NCI-H2081 treated with DMSO at 0.1 percent for 48 hours (cell line): ENCODE measurements at places on chromosomes 12 and 14.

DNA sequence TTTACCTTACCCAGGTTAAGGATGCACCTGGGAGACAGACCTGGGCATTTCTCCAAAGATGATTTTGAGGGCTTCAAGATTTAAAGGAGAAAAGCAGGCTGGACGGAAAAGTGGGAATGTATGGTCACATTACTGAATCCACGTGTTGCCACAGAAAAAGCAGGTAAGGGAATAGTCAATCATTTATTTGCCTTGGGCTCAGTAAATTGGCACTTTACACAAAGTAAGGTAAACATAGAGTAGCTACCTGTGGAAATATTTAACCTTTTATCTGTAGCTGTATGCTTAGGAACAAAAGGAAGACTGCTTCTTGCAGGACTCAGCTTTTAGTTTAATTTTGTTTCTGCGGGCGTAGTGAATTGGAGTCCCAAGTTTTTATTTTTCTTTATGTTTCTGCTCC is 153.3 kb downstream of the SLCO1B3 start:
- no peak for DNase-seq

DNA sequence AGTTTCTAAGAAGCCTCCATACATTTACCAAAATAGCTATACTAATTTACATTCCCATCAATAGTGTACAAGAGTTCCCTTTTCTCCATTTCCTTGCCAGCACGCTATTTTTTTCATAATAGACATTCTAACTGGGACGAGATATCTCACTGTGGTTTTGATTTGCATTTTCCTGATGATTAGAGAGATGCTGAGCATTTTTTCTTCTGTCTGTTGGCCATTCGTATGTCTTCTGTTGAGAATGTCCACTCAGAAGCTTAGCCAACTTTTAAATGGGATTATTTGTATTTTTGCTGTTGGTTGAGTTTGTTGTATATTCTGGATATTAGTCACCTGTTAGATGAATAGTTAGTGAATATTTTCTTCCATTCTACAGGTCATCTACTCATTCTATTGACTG is 144.1 kb downstream of the PRKD1 start:
- DNase-seq: no peak

DNA sequence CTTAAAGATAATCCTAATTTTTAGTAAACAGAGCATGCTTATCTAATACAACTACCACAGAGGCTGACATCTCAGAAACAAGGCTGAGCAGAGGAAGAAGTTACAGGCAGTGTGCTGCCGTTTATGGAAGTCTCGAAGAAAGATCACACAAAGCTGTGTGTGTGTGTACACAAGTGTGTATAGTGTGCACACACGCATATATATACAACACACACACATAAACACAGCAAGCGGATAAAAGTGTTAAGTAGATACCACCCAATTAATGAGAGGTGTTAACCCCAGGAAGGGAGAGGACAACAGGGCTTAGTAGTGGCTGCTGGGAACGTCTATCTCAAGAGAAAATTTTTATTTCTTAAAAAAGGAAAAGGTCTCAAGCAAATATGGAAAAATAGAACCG is 15.3 kb downstream of the CCDC88C start:
- no peak for DNase-seq

GRCh38 chr12:54372113-54372806 is 8.0 kb upstream of the GPR84 start:
- DNase-seq: no peak

DNA sequence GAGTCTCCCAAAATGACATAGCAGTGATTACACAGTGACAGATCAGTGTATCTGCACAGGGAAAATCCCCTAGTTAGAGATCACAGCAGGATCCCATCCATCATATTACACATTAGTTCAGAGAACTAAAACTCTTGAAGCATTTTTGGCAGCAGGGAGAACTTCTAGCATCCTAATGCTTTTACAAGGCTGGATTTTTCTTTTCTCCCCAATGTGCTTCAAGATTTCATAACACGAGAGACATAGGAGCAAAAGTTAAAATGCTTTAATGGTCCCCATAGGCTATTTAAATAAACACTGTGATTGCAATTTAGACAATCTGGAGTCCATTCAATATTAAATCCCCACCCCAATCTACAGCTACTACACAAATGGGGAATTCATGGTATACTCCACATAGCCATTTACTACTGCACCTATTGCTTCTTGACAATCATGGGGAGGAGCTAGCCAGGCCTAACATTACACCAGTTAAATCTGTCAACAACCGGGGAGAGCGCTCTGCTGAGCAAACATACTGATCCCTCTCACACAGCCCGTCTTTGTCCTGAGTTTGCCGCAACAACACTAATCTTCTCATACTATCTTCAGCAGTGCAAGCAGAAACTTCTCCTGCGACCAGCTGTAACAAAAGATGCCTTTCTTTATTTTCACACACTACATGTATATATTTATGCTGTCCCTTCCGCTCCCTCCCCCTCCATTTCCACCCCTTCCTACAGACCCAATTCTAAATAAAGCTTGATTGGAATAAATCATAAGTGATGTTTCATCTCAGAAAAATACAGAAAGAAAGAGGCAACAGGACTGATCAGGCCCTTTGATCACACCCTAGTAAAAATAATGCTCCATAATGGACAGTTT is 120.3 kb upstream of the SOX5 start:
- peak; percentile 76 for DNase-seq

GRCh38 chr14:96205978-96206360 is 1.3 kb downstream of the BDKRB2 start:
- no peak for DNase-seq

DNA sequence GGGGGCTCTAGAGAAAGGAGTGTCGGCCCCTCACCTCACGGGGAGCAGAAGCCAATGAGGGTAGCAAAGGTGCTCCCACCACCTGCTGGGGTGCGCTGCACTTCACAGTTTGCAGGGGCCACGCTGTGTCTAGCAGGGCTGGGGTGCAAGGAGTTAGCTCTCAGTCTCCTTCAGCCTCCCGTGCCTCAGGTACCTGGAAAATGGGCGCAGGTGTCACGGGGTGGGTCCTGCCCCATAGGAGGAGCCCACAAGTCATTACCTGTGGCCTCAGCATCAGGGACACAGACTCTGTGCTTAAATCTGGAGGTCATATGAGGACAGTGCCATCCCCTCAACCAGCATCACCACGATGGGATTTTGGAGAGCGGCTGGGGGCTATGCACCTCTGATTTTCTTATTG is 326.7 kb downstream of the ADGRD1 start:
- no peak for DNase-seq

DNA sequence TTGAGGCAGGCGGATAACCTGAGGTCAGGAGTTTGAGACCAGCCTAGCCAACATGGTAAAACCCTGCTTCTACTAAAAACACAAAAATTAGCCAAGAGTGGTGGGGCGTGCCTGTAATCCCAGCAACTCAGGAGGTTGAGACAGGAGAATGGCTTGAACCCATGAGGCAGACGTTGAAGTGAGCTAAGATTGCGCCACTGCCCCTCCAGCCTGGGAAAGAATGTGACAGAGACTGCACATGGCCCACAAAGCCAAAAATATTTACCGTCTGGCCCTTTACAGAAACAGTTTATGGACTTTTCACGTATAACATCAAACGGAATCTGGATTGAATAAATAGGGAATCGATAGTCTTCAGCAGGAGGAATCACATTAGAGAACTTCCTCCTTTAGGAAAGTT is 3.5 kb downstream of the RSRC2 start:
- no peak for DNase-seq

DNA sequence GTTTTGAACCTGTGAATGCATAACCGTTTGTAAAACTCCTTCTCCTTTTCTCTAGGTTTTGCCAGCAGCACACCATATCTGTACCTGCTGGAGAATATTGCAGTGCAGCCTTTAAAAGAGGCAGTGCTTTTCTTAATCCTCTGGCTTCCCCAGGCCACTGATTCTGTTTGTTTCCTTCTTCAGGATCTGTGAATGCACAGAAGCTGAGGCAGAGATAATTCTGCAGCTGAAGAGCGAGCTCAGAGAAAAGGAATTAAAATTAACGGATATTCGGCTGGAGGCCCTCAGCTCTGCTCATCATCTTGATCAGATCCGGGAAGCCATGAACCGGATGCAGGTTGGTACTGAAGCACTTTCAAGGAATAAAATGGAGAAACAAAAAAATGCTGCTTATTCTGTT is 348.7 kb downstream of the NAV3 start:
- DNase-seq: no peak

GRCh38 chr12:1939801-1940607 is 21.6 kb upstream of the CACNA2D4 start:
- DNase-seq: peak; percentile 5

DNA sequence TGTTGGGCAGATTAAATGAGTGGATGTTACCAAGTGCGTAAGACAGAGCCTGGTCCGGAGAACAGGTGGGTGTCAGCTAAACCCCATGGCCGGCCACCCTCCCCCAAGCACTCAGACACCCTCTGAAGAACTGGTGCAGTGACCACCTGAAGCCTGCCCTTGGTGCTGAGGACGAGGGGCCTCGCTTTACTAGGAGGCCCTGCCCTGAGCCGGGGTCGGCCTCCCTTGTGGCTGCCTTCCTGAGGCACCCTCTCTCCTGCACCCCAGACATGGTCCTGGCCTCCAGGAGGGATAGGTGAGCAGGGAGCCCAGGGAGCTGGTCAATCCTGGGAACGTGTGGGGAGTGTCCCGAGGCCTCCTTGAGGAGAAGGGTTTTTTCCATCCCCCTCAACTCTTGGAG is 4.9 kb upstream of the KIF26A start:
- no peak for DNase-seq

DNA sequence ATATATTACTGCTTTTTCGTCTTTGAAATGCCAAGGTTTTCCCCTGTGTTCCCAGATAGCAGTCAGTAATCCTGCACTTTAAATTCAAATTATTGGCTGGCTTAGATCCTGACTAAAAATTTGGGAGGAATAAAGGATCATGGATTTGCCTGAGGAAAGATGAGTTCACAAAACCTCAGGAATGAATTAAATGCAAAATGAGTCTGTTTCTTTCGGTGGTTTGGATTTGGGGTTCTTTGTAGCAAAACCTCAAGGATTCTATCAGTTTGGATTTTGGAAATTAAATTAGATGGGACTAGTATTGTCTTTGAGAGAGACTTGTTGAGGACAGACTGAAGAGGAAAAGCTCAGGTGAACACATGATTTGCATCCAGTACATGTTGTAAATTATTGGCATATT is 36.1 kb downstream of the PPFIBP1 start:
- no peak for DNase-seq

DNA sequence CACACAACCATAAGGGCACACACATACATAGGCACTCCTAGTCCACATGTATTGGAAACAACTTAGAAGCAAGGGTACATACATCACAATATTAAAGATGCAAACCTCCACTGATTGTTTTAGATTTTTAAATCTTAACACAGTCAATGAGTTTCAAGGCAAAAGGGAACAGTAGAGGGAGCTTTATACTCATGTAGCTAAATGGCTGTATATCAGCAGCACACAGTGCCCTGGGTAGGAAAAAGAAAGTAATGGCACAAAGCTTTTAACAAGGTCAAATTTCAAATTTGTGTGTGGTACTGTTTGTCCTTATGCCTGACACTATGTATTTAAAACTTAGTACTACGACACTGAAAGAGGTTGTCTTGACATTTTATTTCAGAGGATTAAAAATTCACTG is 262.0 kb downstream of the MED13L start:
- DNase-seq: no peak

- DNase-seq: no peak
Observed at GRCh38 chr12:101004898-101005297, 205.1 kb downstream of the SLC5A8 start.

- no peak for DNase-seq
Observed at GRCh38 chr14:99784508-99784907, 8.7 kb upstream of the EML1 start.

- DNase-seq: no peak
Observed at GRCh38 chr12:120562906-120563305, 18.3 kb downstream of the POP5 start.

GRCh38 chr12:1907652-1908611 is 10.5 kb downstream of the CACNA2D4 start:
- no peak for DNase-seq

- no peak for DNase-seq
Observed at GRCh38 chr14:73203527-73203926, 33.8 kb upstream of the PAPLN start.

- no peak for DNase-seq
Observed at GRCh38 chr14:99950181-99950580, 115.0 kb upstream of the EVL start.

DNA sequence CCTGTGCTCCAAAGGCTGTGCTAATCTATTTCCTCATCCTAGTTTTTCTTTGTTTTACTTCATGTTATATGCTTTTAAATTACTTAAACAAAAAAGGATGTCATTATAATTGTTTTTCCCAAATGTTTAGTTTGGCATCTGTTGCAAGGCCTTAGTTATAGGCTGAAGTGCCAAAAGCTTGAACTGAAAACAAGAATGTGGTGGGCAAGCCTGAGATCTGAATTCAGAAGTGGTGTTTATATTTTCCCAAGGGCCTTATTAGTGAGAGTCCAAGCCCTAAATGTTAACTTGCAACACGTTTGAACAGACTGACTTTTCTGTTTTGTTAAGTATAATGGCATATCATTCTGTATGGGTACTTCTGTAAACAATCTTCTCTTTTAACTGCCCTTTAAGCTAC is 326.8 kb downstream of the CCDC91 start:
- DNase-seq: no peak

- no peak for DNase-seq
Observed at GRCh38 chr12:57444744-57445143, 10.2 kb downstream of the INHBC start.

DNA sequence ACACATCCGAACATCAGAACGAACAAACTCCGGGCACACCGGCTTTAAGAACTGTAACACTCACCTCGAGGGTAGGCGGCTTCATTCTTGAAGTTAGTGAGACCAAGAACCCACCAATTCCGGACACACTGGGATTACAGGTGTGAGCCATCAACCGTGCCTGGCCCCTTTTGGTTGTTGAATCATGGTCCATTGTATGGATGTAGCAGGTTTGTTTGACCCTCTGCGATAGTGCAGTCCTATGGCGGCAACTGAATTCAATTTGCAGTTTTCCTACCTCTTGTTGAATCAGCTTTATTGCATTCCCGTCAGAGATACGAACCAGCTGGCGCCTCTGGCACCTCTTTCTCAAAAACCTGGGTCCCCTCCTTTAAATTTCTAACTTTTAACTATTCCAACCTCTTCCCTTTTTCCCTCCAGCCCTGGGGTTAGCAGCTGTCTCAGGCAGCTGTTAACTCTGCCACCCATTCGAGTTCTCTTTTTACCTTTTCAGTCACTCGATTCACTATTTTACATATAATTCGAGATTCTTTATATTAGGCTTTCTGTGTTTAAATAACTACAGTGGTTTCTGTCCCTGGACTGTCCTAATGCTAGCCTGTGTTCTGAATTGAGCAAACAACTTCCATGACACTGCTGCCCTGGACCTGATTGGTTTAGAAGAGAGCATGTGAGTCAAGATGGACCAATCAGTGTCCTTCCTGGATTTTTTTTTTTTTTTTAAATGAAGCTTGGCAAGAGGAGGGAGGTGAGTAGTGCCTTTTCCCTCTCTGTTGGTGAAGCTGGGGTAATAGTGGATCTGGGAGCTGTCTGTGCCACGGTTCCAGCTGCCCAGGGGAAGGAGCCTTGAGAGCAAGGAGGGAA is 261.5 kb downstream of the PCNX1 start:
- DNase-seq: no peak

- no peak for DNase-seq
Observed at GRCh38 chr12:64072916-64073575, 149.1 kb downstream of the KICS2 start.

GRCh38 chr12:19994968-19995367 is 373.4 kb upstream of the PDE3A start:
- DNase-seq: no peak
